ENCODE measurements at places on chromosomes 16 and 17.
A peak's percentile ranks its signal among the peaks of the same experiment; 100 is the strongest.

DNA sequence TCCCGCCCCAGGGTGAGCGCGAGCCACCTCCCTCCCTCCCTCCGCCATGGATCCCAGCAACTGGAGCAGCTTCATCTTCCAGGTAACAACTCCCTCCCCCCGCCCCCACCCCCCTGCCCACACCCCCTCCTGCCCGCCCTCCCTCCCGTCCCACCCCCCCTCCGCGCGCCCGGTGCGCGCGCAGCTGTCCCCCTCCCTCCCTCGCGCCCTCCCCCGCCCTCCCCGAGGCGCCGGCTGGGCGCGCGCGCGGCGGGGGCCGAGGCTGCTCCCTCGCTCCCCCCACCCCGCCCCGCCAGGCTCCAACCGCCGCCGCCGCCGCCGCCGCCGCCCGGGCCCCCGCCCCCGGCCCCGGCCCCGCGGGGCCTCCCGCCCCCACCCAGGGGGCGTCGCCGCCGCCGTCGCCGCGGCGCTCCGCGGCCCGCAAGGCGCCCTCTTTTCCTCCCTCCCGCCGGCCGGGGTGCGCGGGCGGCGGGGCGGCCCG is at the start of gene MAZ:
TSS of gene MAZ (plus strand) at position 431 of the 481 bp plus-strand sequence. CDS start 173 bp downstream, outside the sequence.
- DNase-seq, result no peak

- DNase-seq, result no peak
Measured at GRCh38 chr16:22627043-22627442, 116.4 kb downstream of the NPIPB5 start.

GRCh38 chr16:79303959-79304387 is 296.6 kb downstream of the MAF start:
- DNase-seq, result no peak

DNA sequence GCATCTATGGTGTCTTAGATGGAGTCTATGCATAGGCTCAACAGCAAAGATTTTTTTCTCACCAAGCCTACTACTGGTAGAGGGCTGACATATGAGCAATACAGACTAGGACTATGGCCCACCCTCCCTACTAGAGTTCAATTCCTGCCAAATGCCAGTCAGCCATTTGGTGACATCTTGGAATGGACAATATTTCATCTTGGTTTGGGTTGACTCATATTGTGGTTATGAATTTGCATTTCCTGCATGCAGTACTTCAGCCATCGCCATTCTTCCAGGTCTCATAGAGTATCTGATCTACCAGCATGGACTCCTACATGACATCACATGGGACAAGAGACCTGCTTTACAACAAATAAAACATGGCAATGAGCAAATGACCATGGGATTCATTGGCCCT is 778.1 kb upstream of the SOX9 start:
- DNase-seq, result no peak

GRCh38 chr17:32880671-32881453 is 3.9 kb upstream of the MYO1D start:
- DNase-seq, result no peak

GRCh38 chr17:55776271-55776670 is 25.4 kb downstream of the PCTP start:
- no peak for DNase-seq

DNA sequence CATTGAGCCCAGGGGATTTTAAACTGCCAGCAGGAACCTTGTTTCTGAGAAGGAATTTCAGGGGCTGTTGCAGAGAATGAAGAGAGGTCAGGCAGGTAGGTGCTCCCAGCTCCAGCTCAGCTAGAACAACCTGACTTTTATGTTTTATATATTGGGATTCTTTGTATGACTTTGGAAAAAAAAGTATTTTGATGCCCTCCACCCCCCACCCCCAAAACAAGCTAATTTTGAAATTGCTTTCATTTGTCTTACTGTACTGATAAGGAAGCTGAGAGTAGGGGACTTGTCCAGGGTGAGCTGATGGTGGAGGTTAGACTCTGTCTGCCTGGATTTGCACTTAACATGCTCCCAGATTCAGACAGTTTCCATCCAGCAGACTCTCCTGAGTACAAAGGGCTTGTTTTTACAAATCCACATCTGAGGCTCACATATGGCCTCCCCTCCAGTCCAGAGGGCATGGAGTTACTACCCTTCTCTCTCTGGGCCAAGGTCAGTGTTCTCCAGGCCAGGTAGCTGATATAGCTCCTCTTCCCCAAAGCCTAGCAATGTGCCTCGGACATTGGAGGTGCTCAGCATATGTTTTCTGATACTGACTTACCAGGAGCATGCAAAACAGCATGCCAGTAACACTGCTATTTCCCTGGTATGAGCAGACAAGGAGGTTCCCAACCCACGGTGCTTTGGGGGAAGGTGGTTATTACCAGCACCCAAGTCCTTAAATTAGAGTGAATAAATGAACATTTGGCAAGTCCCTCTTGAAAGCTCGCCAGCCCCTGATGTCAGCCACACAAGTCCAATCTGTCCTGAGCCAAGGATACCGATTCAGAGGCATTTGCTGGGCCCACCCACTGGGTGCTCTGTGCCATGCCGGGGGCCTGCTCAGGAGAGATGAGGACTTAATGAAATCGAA is 11.3 kb downstream of the STX1B start:
- no peak for DNase-seq

DNA sequence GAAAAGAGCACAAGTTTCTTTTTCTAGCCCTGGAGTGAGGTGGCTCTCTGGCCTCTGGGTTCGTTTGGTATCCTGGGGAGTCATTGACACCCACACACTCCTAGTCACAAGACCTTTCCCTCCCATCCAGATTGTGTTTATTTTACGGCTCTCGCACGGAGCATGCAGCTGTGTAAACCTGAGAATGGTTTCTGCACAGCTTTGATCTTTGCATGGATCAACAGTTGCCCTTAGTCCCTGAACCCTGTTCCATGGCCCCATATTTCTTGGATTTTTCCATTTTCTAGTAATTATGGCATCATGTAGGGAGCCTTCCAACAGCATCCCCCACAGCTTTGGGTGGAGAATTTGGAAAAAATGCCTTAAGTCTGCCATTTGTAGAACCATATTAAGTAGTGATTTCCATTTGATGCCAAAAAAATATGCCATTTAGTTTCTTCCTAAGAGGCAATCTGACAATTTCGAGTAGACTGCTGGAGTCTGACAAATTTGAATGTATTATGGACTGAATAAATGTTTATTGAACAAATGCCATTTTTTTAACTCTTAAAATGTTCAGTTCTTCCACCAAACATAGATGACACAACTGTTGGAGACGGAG is 197.7 kb downstream of the WWOX start:
- no peak for DNase-seq

DNA sequence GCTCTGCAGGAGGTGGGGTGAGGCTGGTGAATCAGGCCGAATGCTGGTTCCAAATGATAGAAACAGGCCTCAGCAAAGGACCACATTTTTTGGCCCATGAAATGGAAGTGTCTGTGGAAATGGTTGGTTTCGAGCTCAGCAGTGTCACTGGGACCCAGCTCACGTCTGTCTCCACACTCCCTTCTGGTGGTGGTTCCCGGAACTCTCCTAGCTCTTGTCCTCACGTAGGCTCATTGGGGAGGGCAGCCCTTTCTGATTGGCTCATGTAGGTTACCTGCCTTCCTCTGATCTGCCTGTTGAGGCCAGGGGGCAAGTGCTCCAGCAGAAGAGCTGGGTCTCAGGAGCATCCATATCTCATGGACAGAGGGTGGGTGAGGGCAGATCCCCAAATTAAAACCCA is 4.0 kb downstream of the ALG1 start:
- no peak for DNase-seq

- no peak for DNase-seq
Measured at GRCh38 chr16:56792967-56793366, 63.0 kb downstream of the NUP93 start.

DNA sequence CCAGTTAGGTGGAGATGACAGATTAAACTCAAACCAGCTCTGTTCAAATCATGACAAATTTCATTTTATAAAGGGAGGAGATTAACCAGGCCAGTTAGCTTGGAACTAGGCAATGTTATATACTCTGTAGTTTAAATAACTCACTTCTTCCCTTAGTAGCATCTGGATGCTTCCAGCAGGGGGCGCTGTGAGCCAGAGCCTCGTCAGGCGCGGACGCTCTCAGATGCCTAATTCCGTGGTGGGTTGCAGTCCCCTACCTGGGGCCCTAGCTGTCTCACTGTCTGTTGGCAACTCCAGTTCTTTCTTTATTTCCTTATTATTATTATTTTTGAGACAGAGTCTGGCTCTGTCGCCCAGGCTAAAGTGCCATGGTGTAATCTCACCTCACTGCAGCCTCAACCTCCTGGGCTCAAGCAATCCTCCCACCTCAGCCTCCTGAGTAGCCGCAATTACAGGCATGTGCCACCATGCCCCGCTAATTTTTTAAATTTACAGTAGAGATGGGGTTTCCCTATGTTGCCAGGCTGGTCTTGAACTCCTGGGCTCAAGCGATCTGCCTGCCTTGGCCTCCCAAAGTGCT is 17.3 kb upstream of the WFDC1 start:
- DNase-seq, result peak; percentile 77

DNA sequence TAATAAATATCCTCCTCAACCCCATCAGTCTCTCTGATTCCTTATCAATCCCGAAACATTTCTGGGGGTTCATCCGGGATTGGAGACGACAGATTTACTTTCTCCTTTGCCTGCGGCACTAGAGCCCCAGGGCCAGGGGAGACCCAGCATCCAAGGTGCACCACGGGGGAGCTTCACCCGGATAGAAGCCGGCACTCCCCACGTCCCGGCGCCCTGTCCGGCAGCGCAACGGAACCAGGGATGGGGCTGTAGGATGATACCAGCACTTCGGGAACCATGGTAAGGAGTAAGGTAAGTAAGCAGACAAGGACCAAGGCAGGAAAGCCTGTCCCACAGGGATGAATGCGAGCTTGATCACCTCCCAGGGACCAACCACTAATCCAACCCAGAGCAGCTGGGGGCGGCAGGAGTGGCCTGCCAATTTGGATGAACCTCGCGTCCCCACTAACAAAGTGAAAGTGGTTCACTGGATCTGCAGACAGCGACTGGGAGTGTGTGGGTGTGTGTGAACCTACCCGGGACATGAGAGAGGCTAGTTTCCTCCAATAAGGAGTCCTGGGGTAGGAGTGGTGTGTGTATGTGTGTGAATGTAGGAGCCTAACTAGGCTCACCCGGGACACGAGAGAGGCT is 11.9 kb downstream of the POLR3K start:
- no peak for DNase-seq

GRCh38 chr16:89142474-89143195 is 28.9 kb upstream of the CDH15 start:
- DNase-seq, result no peak

DNA sequence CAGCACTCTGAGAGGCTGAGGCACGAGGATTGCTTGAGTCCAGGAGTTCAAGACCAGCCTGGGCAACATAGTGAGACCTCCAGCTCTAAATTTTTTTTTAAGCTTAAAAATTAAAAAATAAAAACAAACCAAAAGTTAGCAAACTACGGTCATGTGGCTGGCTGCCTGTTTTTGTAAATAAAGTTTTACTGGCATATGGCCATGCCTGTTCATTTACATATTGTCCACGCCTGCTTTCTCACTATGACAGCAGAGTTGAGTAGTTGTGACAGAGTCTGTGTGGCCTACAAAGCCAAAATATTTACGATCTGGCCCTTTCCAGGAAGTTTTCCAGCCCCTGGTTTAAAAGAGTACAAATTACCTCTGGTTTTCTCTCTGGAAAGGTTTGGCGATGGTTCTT is 3.3 kb downstream of the SLX4 start:
- no peak for DNase-seq

- no peak for DNase-seq
Measured at GRCh38 chr17:20852239-20852989, 190.4 kb downstream of the USP22 start.
